Stimulated activated CD4-positive, alpha-beta T cell treated with anti-CD3 and anti-CD28 coated beads, Interleukin-12 subunit alpha, Interleukin-12 subunit beta, amount 100 ng/mL, for 48 hours (primary cell): ENCODE measurements at places on chromosomes 2 and 18.

DNA sequence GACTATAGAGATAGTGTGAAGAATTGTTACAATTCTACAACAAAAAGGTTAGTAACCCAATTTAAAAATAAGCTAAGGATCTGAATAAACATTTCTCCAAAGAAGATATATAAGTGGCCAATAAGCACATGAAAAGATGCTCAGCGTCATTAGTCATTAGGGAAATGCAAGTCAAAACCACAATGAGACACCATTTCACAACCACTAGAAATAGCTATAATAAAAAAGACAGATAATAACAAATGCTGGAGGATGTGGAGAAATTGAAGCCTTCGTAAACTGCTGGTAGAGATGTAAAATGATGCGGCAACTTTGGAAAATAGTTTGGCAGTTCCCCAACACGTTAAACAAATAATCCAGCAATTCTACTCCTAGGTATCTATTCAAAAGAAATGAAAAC is 366.5 kb upstream of the POU3F3 start:
- no peak for DNase-seq

DNA sequence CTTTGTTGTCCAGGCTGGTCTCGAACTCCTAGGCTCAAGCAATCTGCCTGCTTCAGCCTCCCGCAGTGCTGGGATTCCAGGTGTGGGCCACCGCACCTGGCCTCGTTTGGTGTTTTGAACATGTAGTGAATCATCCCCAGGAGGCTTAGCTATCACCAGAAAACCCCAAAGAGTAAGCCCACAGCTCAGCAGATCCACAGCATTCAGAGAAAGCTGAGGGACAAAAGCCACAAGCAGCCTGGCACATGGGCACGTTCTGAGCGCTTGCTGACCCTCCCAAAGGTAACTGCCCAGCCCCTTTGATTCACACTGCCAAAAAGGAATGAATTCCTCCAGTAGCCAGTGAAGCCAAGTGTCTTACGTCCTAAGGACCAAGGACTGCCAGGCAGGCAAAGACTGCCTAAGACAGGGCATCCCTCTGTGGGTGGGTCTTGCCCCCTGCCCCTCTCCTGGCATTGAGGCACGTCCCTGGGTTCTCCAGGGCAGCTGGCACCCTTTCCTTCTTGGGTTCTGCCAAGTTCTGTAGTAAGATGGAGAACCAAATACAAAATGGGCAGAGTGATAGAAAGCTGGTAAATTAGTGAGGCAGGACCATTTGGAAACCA is 31.7 kb downstream of the MBP start:
- DNase-seq, result no peak

- DNase-seq, result no peak
Measured at GRCh38 chr2:60447943-60448342, 105.5 kb downstream of the BCL11A start.

DNA sequence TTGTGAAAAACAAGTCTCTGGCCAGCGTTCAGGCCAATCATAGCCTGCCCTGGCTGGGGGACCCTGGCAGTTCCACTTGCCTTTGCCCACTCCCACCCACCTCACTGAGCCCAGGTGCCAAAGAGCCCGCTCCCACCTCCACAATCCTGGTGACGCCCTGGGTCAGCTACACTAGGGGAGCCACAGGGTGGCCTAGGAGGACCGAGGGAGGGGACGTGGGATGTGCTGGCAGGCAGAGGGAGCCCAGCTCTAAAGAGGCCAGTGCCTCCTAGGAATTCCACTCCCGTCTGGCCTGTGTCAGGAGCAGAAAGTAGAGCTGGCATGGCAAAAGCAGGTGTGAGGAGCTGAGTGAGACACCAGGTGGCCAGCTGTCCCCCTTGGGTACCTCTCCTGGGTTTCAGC is 49.3 kb downstream of the TNS1 start:
- DNase-seq, result no peak

DNA sequence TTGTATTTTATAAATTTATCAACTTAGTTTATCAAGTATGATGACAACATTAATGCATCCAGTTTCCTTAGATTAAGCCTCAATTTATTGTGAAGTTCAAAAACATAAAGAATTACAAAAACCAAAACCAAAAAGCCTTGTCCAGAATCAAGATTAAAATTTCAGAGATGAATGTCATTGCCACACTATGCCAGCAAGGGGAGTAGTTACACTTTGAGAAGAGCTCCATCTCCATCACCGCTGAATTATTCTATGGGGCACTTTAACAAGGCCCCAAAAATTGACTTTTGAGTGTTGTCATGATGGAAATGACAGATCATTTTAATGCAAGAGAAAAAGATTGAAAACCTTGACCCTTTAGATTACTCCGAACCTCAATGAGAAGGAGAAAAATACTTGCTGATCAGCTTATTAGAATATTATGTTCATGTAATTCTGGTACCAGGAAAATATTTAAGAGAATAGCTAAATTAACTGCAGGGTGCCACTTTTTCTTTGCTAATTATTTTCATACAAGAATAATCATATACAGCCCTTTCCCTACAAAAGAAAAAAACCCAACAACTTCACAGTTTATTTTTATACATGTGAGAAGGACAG is 152.5 kb upstream of the AQP4 start:
- DNase-seq, result no peak

- no peak for DNase-seq
Measured at GRCh38 chr2:31651267-31651666, 70.5 kb upstream of the SRD5A2 start.

GRCh38 chr2:98601532-98602132 is 6.7 kb downstream of the COA5 start:
- no peak for DNase-seq

DNA sequence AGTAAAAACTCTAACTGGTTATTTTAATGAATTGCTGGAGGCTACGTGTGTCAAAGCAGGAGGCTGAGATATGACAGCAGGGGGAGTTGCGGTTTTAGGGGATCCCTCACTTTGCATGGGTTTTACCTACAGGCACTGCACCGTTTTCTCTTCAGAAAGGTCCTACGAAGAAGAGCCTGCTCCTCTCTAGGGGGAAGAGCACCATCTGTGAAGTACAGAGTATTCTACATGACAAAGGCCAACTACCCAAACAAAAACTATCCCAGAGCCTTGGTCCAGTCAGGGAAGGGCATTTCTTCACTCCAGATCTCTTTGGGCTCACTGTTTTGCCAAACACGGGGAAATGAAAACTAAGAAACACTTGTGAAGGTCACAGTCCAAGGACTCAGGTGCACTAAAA is 696.7 kb upstream of the SOX11 start:
- no peak for DNase-seq

- DNase-seq, result peak; percentile 26
Measured at GRCh38 chr2:203583701-203584100, 48.6 kb upstream of the RAPH1 start.

DNA sequence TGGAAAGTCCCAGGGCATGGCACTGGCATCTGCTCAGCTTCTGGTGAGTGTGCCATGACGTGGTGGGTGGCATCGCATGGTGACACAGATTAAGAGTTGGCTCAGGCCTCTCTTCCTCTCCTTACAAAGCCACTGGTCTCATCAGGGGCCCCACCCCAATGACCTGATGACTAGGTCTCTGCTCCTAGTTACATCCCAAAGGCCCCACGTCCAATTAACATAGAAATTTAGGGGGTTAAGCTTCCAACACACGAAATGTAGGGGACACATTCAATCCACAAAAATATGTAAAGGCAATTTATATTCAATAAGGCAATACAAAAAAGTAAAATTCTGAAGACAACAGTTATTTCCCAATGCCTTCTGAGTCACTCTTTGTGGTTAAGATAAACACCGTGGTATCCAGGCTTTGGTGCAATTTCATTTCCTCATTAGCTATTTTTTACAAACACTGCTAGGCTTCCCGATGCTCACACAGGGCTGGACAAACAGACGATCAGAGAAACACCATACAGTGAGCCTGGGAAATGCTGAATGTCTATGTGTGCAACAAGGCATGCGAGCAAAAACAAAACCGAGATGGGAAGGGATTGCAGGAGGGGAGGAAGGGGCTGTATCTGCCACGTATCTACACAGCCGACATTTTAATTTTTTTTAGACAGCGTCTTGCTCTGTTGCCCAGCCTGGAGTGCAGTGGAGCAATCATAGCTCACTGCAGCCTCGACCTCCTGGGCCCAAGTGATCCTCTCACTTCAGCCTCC is 67.2 kb downstream of the MBP start:
- no peak for DNase-seq

- DNase-seq, result no peak
Measured at GRCh38 chr2:15780234-15780633, 160.1 kb upstream of the MYCN start.

- no peak for DNase-seq
Measured at GRCh38 chr2:38203446-38203810, 127.5 kb upstream of the CYP1B1 start.

- peak; percentile 18 for DNase-seq
Measured at GRCh38 chr2:70643715-70644114, 90.1 kb upstream of the TGFA start.

DNA sequence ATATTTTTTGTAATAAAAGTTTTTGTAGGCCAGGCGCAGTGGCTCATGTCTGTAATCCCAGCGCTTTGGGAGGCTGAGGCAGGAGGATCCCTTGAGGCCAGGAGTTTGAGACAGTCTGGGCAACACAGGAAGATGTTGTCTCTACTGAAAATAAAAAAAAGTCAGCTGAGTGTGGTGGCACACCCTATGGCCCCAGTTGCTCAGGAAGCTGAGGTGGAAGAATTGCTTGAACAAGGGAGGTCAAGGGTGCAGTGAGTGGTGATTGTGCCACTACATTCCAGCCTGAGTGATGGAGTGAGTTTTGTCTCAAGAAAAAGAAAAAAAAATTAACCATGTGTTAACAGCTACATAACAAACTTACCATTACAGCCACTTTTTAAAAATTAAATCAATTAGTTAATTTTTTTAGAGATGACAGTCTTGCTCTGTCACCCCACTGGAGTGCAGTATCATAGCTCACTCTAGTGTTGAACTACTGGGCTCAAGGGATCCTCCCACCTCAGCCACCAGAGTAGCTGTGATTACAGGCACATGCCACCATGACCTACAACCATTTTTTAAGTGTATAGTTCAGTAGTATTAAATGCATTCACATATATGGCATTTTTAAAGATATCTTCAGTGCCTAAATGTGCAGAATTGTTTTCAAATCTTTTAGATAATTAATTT is 67.2 kb upstream of the ACYP2 start:
- DNase-seq, result no peak

DNA sequence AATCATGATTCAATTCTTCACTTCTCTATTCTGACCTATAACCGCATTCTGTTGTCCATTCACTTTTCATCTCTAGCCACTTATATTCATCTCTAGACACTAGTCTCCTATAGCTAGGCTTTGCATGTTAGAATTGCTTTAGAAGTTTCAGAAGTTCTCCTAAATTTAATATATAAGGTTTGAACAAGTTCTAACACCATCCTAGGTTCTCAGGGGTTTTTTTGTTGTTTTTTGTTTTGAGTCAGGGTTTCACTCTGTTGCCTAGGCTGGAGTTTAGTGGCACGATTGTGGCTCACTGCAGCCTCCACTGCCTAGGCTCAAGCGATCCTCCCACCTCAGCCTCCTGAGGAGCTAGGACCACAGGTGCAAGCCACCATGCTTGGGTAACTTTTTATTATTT is 19.9 kb downstream of the WDSUB1 start:
- DNase-seq, result no peak

GRCh38 chr2:213920014-213920413 is 490.8 kb upstream of the VWC2L start:
- DNase-seq, result no peak

GRCh38 chr2:75367401-75367800 is 168.1 kb upstream of the TACR1 start:
- DNase-seq, result no peak

GRCh38 chr2:188668017-188668680 is 306.0 kb upstream of the COL3A1 start:
- no peak for DNase-seq

- DNase-seq, result no peak
Measured at GRCh38 chr2:178523596-178524134, 43.4 kb downstream of the PLEKHA3 start.

- no peak for DNase-seq
Measured at GRCh38 chr18:9188359-9189231, 52.0 kb downstream of the ANKRD12 start.

DNA sequence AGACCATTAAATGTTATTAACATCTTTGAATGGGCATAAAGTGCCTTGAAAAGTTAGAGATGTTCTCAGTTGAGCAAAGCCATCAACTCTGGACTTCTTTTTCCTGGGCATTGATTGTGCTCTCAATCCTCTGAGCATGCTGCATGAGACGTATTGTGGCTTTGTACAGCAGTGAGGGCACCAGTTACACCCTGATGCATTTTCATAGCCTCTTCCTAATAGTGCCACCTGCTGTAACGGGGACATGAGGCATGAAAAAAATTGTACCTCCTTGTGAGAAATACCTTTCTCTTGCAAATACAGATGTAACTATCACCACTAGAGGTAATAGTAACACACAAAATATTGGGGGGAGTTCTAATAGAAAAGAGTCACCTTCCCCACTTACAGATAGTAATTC is 697.5 kb downstream of the TMEM182 start:
- no peak for DNase-seq

GRCh38 chr2:114542695-114543094 is 100.3 kb downstream of the DPP10 start:
- DNase-seq, result no peak
